CD4-positive, alpha-beta T cell treated with Interferon alpha-2 for 1 hour (primary cell): ENCODE measurements at places on chromosomes 6 and 20.

- no peak for DNase-seq
Measured at GRCh38 chr6:40298207-40298606, 289.0 kb downstream of the LRFN2 start.

DNA sequence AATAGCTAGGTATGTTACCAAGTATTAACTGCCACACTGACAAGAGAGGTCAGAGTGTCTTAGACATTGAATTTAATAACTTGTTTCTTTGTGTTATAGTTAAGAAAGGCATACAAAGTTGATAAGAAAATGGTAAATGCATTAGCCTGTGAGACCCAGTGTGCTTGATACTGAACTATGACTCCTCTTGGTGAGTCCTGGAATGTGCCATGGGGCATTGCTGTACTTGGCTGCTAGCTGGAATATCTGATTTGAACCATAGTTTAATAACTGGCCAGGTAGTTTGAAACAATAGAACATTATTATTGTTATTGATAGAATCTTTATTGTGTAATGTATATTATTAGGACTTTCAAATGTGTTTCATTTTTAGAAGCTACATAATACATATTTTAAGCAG is 70.0 kb downstream of the ZFAND3 start:
- no peak for DNase-seq

DNA sequence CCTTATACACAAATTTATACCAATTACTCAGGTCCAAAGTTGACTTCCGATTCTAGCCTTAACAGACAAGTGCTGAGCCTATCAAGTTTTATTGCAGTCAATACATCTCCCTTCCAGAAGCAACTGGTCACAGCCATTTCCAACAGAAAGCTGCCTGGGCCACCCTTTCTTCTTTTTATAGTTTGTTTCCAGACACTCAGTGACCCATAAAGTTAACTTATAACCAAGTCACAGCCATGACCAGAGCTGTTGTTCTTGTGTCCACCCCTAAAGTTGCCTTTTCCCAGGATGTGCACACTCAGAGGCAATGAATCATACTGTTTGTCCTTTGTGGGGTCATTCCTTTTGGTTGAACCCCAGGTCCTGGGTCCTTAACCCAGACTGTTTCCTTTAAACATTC is 89.9 kb downstream of the CD83 start:
- no peak for DNase-seq

- no peak for DNase-seq
Measured at GRCh38 chr20:4135385-4136077, 120.2 kb upstream of the RNF24 start.

- no peak for DNase-seq
Measured at GRCh38 chr6:12608016-12608860, 108.3 kb upstream of the PHACTR1 start.

DNA sequence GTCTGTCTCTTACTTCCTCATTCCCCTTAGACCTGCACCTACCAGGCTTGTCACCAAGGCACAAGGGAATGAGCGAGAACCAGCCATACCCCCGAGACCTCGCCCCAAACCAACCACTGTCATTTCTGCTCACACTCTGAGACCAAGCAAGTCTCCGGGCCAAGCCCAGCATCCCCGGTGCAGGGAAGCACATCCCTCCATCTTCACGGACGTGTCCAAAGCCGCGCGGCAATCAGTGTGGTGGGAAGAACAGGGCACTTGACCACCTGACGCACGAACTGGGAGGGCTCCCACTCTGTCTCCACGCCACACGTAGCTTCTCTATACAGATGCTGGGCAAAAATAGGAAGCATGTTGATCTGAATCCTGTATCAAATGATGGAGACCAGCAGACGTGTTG is 28.4 kb upstream of the THBS2 start:
- DNase-seq = no peak

DNA sequence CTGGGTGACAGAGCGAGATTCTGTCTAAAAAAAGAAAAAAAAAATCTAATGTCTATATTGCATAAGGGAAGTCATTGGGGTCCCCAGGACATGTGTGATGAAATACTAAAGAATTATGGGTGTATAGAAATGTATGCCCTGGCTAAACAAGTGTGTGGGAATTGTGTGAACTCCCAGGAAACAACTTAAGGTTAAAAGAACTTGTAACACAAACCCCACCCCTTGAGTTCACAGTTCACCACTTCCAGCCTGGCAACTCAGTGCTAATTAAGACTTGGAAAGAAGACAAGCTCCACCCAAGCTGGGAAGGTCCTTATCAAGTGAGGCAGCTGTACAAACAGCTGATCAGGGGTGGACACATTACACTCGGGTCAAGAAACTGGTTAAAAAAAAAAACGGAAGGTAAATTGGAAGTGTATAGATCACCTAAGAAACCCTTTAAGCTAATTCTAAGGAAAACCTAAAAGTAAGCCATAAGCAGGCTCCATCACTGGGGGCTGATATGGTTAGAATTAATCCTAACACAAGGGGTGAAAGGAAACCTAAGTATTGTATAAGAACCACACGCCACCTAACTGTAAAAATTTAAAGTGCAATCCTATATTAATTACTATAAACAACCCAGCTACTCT is 25.2 kb downstream of the HLA-A start:
- DNase-seq = no peak
